A549 treated with CpdA at 1 μM for 4 hours (cell line): ENCODE measurements at places on chromosomes 11 and 22. TPM values are rescaled to one million over a fixed set of nuclear protein-coding genes. Genes with fewer than 3 reads are reported as not detected.

SPDYC gene
- total RNA-seq, result not detected in 5 replicates

PLAAT5 gene
- total RNA-seq, result not detected in 5 replicates

RTN4R gene
- 6.1 to 10.9 TPM (median 8.8 TPM) in 5 replicates for total RNA-seq

ISX gene
- not detected in 5 replicates for total RNA-seq

INS gene
- not detected in 5 replicates for total RNA-seq

PRDM11 gene
- total RNA-seq, result 6.9 to 8.3 TPM (median 7.4 TPM) in 5 replicates

GLYAT gene
- total RNA-seq, result not detected in 5 replicates

FAM76B gene
- total RNA-seq, result 5.2 to 10.0 TPM (median 8.5 TPM) in 5 replicates
